Activated CD4-positive, alpha-beta T cell treated with anti-CD3 and anti-CD28 coated beads, Interleukin-2, amount 10 ng/mL, durations not matched to agents 24 days and 14 days (primary cell): ENCODE measurements at places on chromosomes 5 and 9. TPM values are rescaled to one million over a fixed set of nuclear protein-coding genes. Genes with fewer than 3 reads are reported as not detected.
A peak's percentile ranks its signal among the peaks of the same experiment; 100 is the strongest.

HTR1A gene
- total RNA-seq = not detected in 2 replicates

GFM2 gene
- total RNA-seq = 37.9 and 42.7 TPM in 2 replicates

- no peaks in the 10 kb centered on the region for H3K27me3 ChIP-seq
- H3K27ac ChIP-seq = no peak overlapping the region
- no peak overlapping the region for H3K4me3 ChIP-seq
- no peaks in the 10 kb centered on the region for H3K36me3 ChIP-seq
- no peaks in the 10 kb centered on the region for H3K4me1 ChIP-seq
- DNase-seq = no peak
These were observed 159.5 kb downstream of the GABRG2 start for GRCh38 chr5:162227075-162227474.

NEUROG1 gene
- total RNA-seq = not detected in 2 replicates

- no peaks in the 10 kb centered on the region for H3K4me1 ChIP-seq
- H3K27ac ChIP-seq = no peak overlapping the region
- H3K36me3 ChIP-seq = peaks cover 7% of the 10 kb centered on the region
- DNase-seq = no peak
These were observed 21.7 kb downstream of the XRCC4 start for GRCh38 chr5:83099001-83099400.

DNA sequence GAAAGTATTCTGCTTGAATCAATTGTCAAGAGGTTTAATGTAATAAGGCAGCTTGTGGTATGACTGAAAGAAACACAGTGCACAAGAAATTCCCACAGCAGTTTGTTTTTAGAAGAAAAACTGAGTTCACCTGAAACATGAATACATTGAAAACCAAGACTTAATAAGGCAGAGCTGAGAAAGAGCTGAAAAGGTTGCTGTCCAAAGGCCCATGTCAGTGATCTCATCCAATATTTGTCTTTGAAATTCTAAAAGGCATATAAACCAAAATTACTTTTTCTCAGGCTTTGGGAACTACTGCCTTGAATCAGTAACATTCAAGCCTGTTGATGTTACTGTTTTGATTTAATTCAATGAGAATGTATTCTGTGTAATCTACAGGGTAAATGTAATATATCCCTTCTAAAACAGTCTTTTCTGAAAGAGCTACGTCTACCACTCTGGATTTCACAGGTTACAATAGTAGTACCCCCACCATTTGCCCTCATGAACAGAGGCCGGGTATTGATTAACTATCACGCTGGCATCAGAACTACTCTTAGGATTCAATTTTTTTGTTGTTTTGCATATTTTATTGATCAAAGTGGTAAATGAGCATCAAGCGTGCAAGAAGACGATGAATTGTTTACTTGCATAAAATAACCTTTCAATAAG lies 57.8 kb downstream of the PPIC start:
- no peaks in the 10 kb centered on the region for H3K36me3 ChIP-seq
- H3K4me1 ChIP-seq = no peaks in the 10 kb centered on the region
- no peak overlapping the region for H3K27ac ChIP-seq
- DNase-seq = no peak
- H3K27me3 ChIP-seq = peaks cover 4% of the 10 kb centered on the region

GRCh38 chr5:133700251-133700650 lies 87.9 kb upstream of the FSTL4 start:
- peaks cover 4% of the 10 kb centered on the region for H3K4me1 ChIP-seq
- H3K27me3 ChIP-seq = peaks cover under 1% of the 10 kb centered on the region
- no peak overlapping the region for H3K4me3 ChIP-seq
- no peaks in the 10 kb centered on the region for H3K36me3 ChIP-seq
- H3K27ac ChIP-seq = no peak overlapping the region

- H3K4me3 ChIP-seq = no peak overlapping the region
- peaks cover 10% of the 10 kb centered on the region for H3K27me3 ChIP-seq
- H3K27ac ChIP-seq = no peak overlapping the region
- DNase-seq = no peak
- peaks cover 23% of the 10 kb centered on the region for H3K4me1 ChIP-seq
These were observed 19.7 kb downstream of the MAST4 start for GRCh38 chr5:66615894-66616293.

DNA sequence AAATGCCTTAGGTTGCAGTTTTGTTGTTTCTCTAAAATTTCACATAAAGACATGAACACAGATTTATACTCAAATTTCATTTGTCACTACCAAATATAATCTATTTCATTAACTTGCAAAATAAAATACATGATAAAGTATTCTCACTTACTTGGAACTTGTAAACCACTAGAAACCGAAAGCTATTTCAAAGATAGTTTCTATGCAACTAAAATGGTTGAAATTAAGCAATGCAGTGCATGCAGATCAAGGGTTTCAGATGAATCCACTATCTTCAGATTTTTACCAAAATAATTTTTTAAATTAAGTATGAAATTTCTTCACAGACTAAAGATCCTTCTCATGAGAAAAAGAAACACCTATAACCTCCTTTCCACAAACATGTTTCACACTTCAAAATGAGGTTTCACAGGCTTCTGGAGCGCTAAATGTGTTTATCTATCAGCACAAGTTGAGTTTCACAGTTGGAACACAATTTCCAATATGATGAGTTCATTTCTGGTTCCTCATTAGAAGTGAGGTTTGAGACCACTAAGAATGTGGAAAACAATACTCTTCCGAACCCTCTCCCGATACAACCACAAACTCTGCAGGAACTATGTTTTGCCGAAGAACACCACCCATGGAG lies 63.9 kb downstream of the EPB41L4A start:
- no peaks in the 10 kb centered on the region for H3K36me3 ChIP-seq
- H3K4me3 ChIP-seq = no peak overlapping the region
- DNase-seq = no peak
- no peak overlapping the region for H3K27ac ChIP-seq

DNA sequence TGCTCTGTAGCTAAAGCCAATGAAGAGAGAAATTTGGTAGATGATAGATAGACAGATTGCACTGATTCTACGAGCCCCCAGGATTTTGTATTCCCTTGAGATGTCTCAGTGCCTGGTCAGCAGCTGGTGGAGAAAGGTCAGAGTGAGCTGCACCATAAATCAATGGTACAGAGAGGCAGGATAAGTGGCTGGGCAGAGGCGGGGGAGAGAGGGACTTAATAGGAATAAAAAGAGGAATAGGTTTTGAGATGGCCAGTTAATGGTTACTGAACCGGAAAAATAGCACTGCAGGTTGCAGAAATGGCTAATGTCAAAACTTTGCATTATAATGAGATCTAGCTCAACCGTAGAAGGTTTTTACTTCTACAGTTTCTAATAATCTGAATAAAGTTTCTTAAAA lies 47.9 kb upstream of the SLC12A2 start:
- DNase-seq = no peak
- H3K4me1 ChIP-seq = no peaks in the 10 kb centered on the region
- H3K27me3 ChIP-seq = no peaks in the 10 kb centered on the region
- H3K4me3 ChIP-seq = no peak overlapping the region

DNA sequence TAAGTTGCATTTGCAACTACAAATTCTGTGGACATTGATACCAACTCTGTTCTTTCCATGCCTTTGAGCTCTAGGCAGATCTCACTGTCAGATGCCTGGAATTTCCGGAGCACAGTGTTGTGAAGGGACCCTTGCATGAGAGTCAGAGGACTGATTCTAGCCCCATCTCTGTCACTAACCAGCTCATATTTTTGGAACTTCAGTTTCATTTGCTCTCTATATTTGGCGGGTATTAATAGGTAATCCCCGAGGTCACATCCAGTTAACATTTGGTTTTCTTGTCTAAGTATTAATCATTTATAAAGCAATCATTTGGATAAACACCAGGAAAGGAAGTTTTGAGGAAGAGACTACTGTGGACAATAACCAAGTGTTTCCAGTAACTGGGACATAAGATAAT lies 115.7 kb downstream of the MAN2A1 start:
- no peak overlapping the region for H3K4me3 ChIP-seq
- DNase-seq = no peak
- H3K27me3 ChIP-seq = no peaks in the 10 kb centered on the region
- no peaks in the 10 kb centered on the region for H3K4me1 ChIP-seq
- no peak overlapping the region for H3K27ac ChIP-seq

DNA sequence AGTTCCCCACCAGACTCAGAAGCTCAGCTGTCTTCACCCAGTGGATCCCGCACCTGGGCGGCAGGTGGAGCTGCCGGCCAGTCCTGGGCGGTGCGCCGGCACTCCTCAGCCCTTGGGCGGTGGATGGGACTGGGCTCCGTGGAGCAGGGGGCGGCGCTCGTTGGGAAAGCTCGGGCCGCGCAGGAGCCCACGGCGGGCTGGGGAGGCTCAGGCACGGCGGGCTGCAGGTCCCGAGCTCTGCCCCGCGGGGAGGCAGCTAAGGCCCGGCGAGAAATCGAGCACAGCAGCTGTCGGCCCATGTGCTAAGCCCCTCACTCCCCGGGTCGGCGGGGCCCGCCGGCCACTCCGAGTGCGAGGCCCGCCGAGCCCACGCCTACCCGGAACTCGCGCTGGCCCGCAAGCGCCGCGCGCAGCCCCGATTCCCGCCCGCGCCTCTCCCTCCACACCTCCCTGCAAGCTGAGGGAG lies 560.0 kb downstream of the BRINP1 start:
- no peaks in the 10 kb centered on the region for H3K36me3 ChIP-seq
- no peak overlapping the region for H3K27ac ChIP-seq
- no peaks in the 10 kb centered on the region for H3K4me1 ChIP-seq

LECT2 gene
- not detected in 2 replicates for total RNA-seq

DNA sequence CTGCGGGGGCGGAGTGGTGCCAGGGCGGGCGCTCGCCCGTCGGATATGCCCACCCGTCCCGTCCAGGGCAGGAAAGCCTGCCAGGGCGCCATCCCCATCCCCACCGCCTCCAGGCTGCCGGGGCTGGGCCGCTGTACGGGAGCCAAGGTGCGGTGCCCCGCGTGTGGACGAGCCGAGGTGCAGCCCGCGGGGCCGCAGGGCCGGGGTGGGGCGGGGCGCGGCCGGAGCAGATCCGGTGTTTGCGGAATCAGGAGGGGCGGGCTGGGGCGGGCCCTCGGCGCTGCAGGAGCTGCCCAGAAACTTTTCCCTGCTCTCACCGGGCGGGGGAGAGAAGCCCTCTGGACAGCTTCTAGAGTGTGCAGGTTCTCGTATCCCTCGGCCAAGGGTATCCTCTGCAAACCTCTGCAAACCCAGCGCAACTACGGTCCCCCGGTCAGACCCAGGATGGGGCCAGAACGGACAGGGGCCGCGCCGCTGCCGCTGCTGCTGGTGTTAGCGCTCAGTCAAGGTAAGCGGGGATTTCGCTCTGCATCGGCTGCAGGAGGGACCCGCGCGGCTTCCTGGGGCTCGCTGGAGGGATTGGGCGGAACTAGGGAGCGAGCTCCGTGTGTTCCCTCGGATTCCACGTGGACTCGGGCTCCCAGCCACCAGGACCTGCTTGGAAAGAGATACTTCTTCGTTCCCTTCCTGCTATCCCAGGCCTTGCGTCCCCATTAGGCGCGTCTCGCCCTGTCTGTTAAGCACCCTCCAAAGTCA lies at the start of gene ITGA2:
ITGA2 (plus strand) TSS at position 328 of the 756 bp plus-strand sequence; CDS start at position 445, 117 bp downstream.
- H3K4me1 ChIP-seq = peaks cover 47% of the 10 kb centered on the region
- H3K4me3 ChIP-seq = peak within 1 kb of the TSS; percentile 84
- DNase-seq = peak; percentile 83
- H3K27ac ChIP-seq = peak within 1 kb of the TSS; percentile 66

- no peak for DNase-seq
- H3K27me3 ChIP-seq = peaks cover 20% of the 10 kb centered on the region
- peak overlapping the region; percentile 79 for H3K27ac ChIP-seq
- H3K36me3 ChIP-seq = no peaks in the 10 kb centered on the region
- no peak overlapping the region for H3K4me3 ChIP-seq
- peaks cover 36% of the 10 kb centered on the region for H3K4me1 ChIP-seq
These were observed 84.2 kb upstream of the IER5L start for GRCh38 chr9:129262261-129262660.

DNA sequence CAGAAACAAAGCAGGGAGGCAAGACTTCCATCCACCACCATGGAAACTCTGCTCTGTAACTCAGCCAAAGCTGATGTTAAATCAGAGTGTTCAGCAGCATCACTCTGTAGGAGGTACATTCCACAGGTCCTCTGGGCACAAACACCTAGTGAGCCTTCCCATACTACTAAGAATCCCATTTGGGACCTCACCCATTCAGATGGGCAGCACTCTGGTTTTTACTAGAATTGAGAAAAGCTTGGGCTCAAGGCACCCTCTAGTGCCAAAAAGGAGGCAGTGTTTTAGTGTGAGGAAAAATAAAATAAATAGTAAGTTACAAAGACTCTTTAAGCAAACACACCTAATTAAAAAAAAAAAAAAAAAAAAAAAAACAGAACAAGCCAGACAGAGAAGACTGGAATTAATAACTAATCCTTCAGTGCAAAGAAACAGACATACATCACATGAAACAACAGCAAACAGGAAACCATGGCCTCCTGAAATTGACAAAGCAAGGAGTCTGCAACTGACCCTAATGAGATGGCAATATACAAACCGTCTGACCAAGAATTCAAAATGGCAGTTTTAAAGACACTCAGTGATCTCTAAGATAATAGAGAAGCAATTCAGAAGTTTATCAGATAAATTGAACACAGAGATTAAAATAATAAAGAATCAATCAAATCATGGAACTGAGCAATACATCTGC lies 159.5 kb downstream of the GNA14 start:
- peak; percentile 61 for DNase-seq
- H3K27me3 ChIP-seq = peaks cover 4% of the 10 kb centered on the region
- no peak overlapping the region for H3K27ac ChIP-seq

DNA sequence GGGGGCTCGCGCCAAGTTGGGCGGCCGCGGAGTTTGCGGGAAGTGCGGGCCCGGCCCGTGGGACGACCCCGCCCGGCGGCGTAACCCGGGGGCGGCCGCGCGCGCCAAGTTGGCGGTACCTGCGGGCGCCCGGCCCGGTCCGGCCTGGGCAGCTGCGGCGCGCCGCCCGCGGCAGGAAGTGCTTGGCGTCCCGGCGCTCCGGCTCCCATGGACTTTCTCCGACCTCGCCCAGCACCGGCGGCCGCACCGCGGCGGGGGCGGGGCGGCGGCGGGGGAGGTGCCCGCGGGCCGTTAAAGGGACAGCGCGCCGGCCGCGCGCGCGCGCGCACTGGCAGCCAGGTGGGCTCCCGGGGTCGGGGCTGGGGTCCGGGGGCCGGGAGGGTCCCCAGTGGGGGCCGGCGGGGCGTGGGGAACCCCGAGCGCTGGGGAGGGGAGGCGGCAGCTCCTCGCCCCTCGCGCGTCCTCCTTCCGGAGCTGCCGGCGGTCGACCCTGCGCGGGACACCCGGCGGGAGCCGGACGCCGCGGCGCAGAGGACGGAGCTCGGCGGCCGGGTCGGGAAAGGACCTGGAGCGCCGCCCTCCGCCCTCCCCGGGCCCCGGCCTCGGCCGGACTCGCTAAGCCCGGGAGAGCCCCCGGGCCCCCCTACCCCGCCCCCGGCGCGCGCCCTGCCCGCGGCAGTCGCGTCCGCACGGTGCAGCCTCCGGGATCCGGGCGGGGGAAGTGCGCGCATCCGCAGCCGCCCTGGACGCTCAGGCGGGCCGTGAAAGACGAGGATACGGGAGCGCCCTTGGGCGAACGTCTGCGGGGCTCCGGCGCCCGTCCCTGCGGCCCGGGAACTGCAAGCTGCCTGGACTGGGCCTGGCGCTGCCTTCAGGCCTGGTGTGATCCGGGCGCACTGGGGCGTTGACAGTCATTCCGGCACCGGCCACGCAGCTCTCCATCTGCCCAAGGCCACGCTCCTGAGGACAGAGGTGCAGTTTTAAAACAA lies at the start of gene NACC2:
NACC2 (minus strand) TSS at position 220 of the 989 bp plus-strand sequence. CDS start 44,768 bp downstream, outside the sequence.
- peak; percentile 82 for DNase-seq
- peak within 1 kb of the TSS; percentile 68 for H3K4me3 ChIP-seq
- H3K27ac ChIP-seq = no peak within 1 kb of the TSS
- no peaks in the 10 kb centered on the region for H3K36me3 ChIP-seq
- H3K4me1 ChIP-seq = peaks cover 4% of the 10 kb centered on the region
- H3K27me3 ChIP-seq = peaks cover 15% of the 10 kb centered on the region

SLC36A2 gene
- not detected in 2 replicates for total RNA-seq

CATSPER3 gene
- 0.54 and 0.64 TPM in 2 replicates for total RNA-seq
